ENCODE measurements at places on chromosomes 1 and 21. TPM values are rescaled to one million over a fixed set of nuclear protein-coding genes. Genes with fewer than 3 reads are reported as not detected.

DNA sequence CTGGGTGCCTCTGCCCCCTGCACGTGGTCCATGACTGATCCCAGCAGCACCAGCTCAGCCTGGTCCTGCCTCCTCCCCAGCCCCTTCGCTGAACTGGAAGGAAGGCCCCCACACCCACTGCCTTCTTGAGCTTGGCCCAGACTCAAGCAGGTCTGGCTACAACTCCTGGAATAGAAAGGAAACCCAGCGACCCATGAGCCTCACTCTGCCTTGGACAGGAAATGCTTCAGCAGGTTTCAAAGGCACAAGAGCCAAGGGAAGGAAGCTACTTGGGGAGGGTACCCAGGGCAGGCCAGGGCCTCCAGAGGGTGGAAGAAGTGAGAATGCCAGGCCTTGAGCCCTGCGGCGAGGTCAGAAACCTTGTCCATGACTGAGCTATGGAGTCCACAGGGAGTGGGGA is 35.9 kb upstream of the RD3 start:
- DNase-seq: no peak

- DNase-seq: no peak
These were observed 231.7 kb upstream of the AJAP1 start for GRCh38 chr1:4422504-4423289.

Gene HENMT1
- 2.5 TPM for total RNA-seq

- no peak for DNase-seq
These were observed 324.8 kb downstream of the DISC1 start for GRCh38 chr1:231951374-231951773.

- DNase-seq: no peak
These were observed 31.9 kb upstream of the LHX4 start for GRCh38 chr1:180198196-180198595.

- DNase-seq: no peak
These were observed 22.0 kb downstream of the SERINC2 start for GRCh38 chr1:31434979-31435378.

Gene TNFRSF18
- 3.5 TPM for total RNA-seq

- DNase-seq: no peak
These were observed 226.3 kb upstream of the FGGY start for GRCh38 chr1:59070610-59071009.

GRCh38 chr1:16625497-16626408 is 12.4 kb upstream of the NBPF1 start:
- DNase-seq: no peak

DNA sequence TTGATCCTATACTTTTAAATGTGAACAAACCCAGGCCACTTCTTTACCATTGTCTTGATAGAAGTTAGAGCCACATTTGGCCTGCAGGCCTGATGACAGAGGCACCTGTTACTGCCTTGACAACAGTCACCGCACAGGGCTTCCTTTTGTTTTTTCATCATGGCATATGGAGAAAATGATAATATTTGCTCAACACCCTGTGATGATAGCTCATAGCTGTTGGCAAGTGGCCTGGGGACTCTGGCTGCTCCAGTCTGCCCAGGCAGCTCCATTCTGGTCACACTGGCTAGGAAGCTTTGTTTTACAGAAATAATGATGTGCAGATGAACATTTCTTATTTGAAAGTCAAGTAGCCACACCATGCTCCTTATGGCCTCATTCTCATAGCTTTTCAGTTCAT is 89.6 kb upstream of the GPR88 start:
- peak; percentile 81 for DNase-seq

Gene CHRM3
- 2.2 TPM for total RNA-seq

Gene PCSK9
- not detected for total RNA-seq

Gene MYBPH
- total RNA-seq: not detected

DNA sequence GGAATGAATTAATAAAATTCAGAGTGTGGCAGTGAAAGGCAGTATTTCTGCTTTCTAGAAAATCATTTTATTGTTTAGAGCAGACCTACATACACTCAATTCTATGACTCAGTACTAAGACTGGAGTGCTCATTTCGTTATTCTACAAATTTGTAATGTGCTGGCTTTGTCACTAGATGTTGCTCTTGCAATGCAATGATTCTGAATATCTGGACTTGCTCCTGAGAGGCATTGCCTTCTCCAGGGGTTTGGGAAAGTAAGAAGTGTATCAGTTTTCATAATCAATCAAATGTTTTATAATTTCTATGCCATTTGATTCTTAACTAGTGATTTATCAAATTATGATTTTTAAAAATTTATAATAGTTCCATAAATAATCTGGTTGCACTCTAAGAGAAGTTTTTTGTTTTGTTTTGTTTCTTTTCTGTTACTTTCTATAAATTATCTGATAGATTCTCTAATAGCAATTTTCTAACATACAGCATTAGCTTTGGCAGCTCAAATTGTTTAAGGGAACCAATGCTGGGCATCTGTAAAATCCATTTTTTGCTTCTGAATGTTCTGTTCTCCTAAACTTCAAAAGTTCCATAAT is 280.5 kb upstream of the SGIP1 start:
- peak; percentile 41 for DNase-seq
